ENCODE measurements at places on chromosomes 1 and 21.

DNA sequence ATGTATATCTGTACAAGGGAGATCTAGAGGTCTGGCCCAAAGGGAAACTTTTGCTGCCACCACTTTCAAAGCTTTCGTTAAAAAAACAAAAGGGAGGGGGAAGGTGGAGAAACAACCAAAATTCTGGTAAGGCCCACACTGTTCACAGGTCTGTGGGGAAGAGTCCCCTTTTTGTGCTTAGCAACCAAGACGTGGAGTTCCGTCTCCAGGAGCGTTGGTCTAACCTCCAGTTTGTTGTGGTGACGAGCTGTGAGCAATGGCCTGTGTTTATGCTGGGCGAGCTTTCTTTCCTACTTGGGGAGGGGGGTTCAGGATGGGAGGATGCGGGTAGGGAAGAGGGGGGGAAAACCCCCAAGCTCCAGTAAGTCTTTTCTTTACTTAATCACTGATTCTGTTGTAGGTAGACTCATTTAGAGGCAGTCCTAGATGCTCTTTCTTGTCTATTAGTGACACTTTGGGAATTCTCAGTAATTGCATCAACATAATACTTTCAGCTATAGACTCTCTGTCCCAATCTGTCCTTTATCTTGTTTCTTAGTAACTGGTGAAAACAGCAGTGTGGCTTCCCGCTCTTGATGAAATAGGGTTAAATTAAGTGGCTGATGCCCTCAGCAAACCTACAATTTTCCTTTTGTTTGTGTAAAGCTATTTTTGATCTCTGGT is 1.5 kb downstream of the HIPK1 start:
- peak; percentile 64 for DNase-seq

DNA sequence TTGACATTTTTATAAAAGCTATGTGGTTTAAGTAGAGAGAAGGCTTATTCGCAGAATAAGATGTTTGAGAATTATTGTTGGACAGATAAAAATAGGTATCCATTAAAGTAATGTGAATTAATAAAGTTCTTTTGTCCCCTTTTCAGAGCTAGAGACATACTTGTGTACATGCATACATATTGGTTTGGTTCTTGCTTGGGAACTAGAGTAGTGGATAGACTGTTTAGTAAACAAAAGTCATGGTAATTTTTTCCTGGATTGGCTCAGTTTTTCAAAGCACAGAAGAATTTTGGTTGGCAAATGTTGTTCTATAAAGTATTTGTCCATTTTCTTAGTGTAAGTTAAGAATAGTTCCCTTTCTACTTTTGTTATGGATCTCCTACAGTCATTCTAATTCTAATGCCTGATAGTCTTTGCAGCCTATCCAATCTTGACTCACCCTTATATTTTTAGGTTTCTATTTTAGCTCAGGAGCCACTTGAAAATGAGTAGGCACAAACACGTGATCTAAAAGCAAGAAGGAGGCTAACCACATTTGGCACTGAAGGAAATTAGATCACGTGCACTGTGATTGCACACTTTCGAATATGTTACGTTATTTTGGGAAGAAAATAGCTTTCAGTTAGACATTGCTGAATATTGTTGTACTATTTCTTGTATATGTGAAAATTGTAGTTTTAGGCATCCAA is 47.0 kb downstream of the RABGAP1L start:
- DNase-seq: no peak

GRCh38 chr1:17542645-17543044 is 3.1 kb downstream of the ARHGEF10L start:
- DNase-seq: no peak

GRCh38 chr21:36929622-36930021 is 36.8 kb downstream of the HLCS start:
- no peak for DNase-seq

- DNase-seq: no peak
Measured at GRCh38 chr1:49544615-49545014, 479.1 kb downstream of the AGBL4 start.

GRCh38 chr1:7826363-7826762 is 26.5 kb downstream of the UTS2 start:
- no peak for DNase-seq

DNA sequence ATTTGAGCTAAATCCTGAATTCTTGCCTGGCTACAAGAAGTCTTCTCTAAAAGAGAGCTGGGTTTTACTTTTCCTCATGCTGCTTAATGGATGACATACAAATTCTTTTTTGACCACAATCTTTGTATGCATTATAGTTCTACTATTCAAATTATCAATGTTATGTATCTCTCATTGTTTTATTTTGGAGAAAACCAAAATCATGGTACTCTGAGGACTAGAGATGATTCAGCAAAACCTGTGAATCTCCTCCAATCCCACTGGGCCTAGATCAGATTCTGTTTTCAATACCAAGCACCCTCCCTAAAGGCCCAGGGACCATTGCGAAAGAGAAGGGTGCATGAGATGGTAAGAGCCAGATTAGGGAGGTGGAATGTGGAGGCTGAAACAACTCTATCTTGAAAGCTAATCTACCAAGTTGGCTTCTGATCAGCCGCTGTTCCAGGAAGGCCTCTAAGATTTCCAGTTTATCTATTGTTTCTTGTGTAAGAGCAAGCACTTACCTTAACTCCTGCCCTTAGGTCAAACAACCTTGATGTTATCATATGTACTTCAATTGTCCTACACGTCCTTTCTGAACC is 547.2 kb downstream of the PLPP3 start:
- no peak for DNase-seq

- no peak for DNase-seq
Measured at GRCh38 chr1:76291191-76291590, 216.6 kb downstream of the ST6GALNAC3 start.

DNA sequence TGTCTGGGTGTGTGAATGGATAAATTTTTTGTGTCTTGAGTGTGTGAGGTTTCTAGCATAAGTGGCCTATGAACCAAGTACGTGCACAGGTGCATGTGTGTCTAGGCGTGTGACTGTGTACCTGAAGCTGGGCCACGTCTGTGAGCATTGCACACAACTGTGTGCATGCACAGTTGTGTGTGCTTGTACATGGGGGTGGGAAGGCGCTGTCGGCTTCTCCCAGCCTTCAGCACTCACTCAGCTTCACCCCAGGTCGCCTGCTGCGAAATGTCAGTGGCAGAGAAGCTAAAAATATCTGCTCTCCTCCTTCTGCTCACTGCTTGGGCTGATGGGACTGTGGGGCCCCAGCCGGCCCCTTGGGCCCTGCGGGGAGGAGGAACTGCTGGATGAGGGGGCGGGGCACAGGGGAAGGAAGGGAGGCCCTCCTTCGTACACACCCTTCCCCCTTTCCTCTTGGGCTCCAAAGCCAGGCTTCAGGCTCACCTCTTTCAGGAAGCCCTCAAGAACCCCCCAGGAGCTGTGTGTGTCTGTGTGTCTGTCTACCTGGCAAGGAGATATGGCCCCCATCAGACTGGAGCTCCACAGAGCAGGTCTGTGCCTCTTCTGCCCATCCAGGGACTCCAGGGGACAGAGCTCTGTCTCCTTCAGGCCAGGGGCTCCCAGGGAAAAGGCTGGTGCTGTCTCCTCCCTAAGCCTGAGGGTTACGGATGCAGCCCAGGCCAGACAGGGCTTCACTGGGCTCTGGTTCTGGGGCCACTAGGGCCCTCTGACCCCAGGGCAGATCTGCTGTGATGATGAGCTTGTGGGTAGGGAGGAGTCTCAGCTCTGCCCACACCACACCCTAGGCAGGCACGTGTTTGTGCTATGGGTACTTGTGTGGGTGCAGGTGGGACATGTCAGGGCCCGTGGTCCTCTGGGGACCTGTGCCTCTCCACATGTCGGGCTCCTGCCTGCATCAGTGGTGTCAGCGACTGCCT is 35.6 kb upstream of the WASF2 start:
- peak; percentile 75 for DNase-seq

DNA sequence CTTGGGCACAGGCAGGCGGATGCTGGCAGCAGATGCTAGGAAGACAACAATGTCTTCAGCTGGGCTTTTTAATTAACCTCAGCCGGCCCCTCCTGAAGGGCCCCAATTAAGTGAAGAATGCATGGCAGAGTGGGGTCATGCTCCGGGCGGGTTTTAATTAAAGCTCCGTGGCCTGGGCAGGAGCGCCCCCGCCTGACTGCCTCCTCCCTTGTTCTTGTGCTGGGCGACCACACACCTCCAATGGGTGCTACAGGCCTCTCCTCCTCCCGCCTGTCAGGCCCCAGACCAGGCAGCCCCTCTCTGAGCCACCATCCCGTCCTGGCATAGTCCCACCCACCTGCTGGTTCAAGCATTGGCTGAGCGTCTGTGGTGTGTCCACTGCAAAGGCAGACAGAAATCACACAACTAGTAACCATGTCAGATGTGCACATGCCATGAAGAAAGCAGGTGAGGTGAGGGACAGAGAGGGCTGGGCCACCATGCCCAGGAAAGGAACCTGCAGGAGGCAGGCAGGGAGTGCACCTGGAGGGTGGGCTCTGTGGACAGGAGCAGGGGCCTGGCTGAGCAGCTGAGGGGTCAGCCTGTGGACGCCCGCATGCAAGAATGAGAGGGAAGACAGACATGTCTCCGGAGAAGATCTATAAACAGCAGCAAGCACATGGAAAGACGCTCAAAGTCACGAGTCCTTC is 8.5 kb upstream of the ARF1 start:
- no peak for DNase-seq

GRCh38 chr1:227775841-227776240 is 39.6 kb upstream of the PRSS38 start:
- DNase-seq: no peak

DNA sequence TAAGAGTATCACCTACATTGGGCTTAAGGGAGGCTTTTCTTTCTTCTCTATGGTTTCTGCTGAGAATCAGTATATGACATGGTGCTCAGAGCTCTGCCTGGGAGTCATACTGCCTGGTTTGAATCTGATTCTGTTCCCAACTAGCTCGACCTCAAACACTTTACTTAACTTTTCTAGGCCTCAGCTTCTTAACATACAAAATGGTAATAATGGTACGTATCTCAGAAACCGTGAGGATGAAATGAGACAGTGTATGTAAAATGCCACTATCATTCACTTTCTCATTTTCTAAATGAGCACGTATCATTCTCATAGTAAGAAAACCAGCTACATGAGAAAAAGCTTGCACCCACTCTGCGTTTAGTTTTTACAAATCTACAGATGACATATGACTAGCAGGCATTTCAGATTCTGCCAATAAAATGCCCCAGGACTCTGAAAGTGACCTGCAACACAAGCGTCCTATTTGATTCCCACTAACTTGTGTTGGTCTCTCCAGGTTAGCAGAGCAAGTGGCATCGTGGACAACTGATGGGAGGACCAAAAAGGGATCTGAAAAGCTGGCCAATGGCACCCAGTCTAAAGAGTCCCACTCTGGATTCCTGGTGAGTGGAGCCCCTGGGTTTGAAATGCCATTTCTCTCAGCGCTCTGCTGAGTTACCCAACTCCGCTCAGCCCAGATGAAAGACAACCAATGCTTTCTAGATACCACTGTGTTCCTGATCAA is 6.1 kb downstream of the CTNNBIP1 start:
- DNase-seq: no peak

DNA sequence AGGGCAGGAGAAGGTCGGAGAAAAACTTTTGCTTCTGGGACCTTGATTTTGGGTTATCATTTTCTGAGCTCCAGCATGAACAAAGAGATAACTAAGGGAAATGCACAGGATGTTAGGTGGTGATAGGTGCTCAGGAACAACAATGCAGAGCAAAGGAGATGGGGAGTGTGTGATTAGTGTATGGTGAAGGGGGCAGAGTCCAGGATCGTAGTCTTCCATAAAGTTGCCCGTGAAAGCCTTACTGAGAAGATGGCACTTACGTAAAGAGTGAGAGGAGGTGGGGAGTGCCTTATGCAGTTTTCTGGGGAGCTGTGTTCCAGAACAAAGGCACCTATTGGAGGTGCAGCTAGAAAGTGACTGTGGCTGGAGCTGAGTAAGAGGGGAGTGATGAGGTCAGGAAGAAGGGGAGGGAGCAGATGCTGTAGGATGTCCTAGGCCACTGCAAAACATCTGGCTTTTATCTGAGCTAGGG is 11.6 kb downstream of the KCNK1 start:
- DNase-seq: no peak

GRCh38 chr1:76256289-76257223 is 182.0 kb downstream of the ST6GALNAC3 start:
- DNase-seq: no peak

DNA sequence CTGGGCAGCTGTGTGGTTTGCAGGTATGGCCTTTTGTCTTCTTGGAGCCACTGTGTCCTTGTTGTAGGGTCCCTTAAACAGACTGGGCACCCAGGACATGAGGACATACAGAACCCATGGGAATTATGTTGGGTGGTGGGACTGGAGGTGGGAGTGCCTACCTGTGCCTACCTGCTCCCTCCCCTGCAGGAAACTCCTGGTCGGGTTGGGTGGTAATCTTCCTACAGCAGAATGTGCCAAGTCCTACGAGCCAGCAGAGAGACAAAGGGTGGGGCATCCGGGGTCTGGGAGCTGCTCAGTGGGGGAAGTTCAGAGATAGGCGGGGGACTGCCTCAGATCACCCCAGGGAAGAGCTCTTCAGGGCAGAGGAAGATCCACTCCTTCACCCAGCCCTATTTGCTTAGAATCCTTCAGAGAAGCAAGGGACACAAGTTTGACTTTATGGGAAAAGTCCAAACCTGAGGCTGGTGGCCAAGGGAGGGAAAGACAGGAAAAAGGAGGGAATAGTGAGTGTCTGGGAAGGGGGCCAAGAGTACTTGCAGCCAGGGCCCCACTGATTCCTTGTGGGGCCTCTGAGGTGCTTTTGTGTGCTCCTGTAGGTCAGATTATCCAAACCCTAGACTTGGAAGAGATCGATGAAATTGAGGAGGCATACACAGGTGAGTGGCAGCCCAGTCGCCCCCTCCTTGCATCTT is 58.3 kb downstream of the KIF21B start:
- DNase-seq: no peak

DNA sequence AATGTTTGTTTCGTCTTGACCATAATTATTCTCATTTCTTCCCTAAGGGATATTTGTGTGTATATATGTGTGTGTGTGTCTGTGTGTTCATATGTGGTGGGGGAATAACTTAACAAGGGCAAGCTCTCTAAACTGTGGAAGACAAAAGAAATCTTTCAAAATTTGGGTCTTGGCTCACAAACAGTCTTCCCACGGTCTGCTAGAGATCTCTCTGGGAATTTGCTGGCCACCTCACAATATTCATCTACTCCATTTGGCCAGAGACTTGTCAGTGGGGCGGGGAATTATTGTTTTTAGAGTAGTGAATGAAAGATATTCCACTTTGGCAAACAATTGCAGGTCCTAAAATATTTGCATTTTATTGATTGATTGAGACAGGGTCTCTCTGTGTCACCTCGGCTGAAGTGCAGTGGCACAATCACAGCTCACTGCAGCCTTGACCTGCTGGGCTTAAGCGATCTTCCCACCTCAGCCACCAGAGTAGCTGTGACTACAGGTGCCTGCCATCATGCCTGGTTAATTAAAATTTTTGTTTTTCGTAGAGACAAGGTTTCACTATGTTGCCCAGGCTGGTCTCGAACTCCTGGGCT is 8.0 kb upstream of the EIF2B3 start:
- no peak for DNase-seq

DNA sequence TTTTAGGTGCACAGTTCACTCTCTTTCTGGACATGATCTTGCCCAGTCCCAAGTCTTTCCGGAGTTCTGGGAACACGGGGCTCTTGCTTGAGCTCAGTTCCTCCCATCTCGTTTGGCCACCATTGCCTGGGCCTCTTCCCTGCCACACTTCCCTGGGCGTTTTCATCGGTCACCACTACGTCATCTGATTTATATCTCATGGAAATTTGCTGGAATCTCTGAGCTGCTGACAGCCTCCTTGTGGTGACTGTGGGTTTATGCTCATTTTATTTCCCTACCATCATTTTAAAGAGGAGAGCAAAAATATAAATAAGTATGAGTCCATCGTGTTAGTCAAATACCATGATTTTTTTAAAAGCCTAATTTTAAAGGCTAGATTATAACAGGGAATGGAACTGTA is 449.1 kb upstream of the KAZN start:
- no peak for DNase-seq
